ENCODE measurements at places on chromosomes 4 and X.
A peak's percentile ranks its signal among the peaks of the same experiment; 100 is the strongest.

DNA sequence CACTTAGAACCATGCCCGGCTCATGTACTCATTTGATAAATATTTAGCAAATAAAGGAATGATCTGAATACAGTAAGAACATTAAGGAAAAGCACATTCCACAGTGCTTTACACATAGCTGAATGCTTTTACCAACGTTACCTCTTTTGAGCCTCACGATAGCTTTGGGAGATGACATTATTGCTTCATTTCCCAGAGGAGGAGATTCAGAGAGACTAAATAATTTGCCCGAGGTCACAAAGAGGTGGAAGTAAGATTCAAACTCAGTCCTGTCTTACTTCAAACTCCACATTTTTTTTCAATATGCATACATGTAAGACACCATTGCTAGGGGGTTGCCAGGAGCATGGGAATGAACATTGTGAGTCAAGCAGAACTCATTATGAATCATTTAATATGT, 538.5 kb downstream of the BCOR start:
- H3K27me3 ChIP-seq: no peaks in the 10 kb centered on the region
- DNase-seq: no peak
- no peak overlapping the region for H3K4me3 ChIP-seq
- H3K4me1 ChIP-seq: peaks cover 3% of the 10 kb centered on the region
- H3K27ac ChIP-seq: no peak overlapping the region

GRCh38 chrX:88940904-88941303, 193.9 kb downstream of the CPXCR1 start:
- H3K4me1 ChIP-seq: no peaks in the 10 kb centered on the region
- no peak for DNase-seq
- no peaks in the 10 kb centered on the region for H3K27me3 ChIP-seq
- no peak overlapping the region for H3K27ac ChIP-seq
- H3K4me3 ChIP-seq: no peak overlapping the region

DNA sequence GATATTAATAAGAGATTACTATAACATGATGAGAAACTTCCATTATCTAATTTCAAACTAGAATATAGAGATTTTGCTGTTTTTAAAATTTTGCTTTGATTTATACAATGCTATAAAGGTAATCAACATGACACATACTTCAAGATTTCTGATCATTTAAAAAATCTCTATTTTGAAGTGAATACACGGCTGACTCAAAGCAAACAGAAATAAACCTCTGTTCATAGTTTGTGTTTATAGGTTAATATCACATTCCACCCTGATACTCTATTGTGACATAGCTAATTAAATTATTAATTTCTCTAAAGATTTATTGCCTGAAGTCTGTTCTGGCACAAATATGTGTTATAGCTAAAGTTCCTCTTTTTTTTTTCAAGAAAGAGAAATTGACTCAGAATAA, 349.2 kb downstream of the TLL1 start:
- H3K27ac ChIP-seq: no peak overlapping the region
- H3K4me1 ChIP-seq: no peaks in the 10 kb centered on the region
- no peaks in the 10 kb centered on the region for H3K27me3 ChIP-seq
- no peaks in the 10 kb centered on the region for H3K36me3 ChIP-seq
- H3K4me3 ChIP-seq: no peak overlapping the region
- DNase-seq: no peak

- H3K4me1 ChIP-seq: peaks cover 17% of the 10 kb centered on the region
- no peaks in the 10 kb centered on the region for H3K27me3 ChIP-seq
Measured at GRCh38 chr4:38017609-38018008, 57.4 kb downstream of the PTTG2 start.

- no peak for DNase-seq
- no peaks in the 10 kb centered on the region for H3K27me3 ChIP-seq
- no peaks in the 10 kb centered on the region for H3K36me3 ChIP-seq
- H3K4me1 ChIP-seq: no peaks in the 10 kb centered on the region
- no peak overlapping the region for H3K27ac ChIP-seq
Measured at GRCh38 chr4:35347276-35347675, 897.0 kb downstream of the ARAP2 start.

GRCh38 chrX:750263-750662, 119.7 kb downstream of the SHOX start:
- H3K27ac ChIP-seq: no peak overlapping the region
- H3K36me3 ChIP-seq: no peaks in the 10 kb centered on the region
- H3K4me1 ChIP-seq: no peaks in the 10 kb centered on the region
- no peak for DNase-seq
- H3K27me3 ChIP-seq: peaks cover 4% of the 10 kb centered on the region

DNA sequence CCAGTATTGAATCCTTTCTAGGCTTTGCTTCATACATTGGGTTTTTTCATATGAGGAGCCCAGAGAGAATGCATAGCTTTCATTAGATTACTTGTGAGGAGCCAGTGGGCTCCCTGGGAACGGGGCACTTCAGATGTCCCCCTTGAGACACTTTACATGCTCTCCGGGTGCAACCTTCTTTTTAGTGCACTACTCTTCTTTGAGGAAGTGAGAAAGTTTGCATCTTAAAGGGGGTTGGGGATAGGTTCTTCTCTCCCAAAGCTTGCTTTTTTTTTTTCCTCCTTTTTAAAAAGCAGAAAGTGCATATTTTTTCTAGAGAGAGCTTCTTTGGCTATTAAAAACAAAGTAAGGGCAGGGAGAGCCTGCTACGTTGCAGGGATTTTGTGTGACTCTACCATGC, 4.3 kb downstream of the HADH start:
- peak overlapping the region; percentile 12 for H3K4me3 ChIP-seq
- H3K4me1 ChIP-seq: peaks cover 40% of the 10 kb centered on the region
- H3K27ac ChIP-seq: no peak overlapping the region

- peaks cover 4% of the 10 kb centered on the region for H3K36me3 ChIP-seq
- peaks cover 19% of the 10 kb centered on the region for H3K4me1 ChIP-seq
- no peak overlapping the region for H3K4me3 ChIP-seq
- no peak for DNase-seq
- no peak overlapping the region for H3K27ac ChIP-seq
Measured at GRCh38 chr4:138192113-138192512, 50.0 kb downstream of the SLC7A11 start.

- no peaks in the 10 kb centered on the region for H3K27me3 ChIP-seq
- H3K36me3 ChIP-seq: no peaks in the 10 kb centered on the region
- no peak overlapping the region for H3K4me3 ChIP-seq
- DNase-seq: no peak
- H3K27ac ChIP-seq: no peak overlapping the region
Measured at GRCh38 chr4:89249716-89250361, 57.8 kb downstream of the GPRIN3 start.

- H3K27me3 ChIP-seq: no peaks in the 10 kb centered on the region
- no peak overlapping the region for H3K27ac ChIP-seq
- H3K4me3 ChIP-seq: peak overlapping the region; percentile 57
- peaks cover 50% of the 10 kb centered on the region for H3K4me1 ChIP-seq
- peaks cover 48% of the 10 kb centered on the region for H3K36me3 ChIP-seq
Measured at GRCh38 chr4:87120411-87121162, 99.8 kb downstream of the KLHL8 start.

DNA sequence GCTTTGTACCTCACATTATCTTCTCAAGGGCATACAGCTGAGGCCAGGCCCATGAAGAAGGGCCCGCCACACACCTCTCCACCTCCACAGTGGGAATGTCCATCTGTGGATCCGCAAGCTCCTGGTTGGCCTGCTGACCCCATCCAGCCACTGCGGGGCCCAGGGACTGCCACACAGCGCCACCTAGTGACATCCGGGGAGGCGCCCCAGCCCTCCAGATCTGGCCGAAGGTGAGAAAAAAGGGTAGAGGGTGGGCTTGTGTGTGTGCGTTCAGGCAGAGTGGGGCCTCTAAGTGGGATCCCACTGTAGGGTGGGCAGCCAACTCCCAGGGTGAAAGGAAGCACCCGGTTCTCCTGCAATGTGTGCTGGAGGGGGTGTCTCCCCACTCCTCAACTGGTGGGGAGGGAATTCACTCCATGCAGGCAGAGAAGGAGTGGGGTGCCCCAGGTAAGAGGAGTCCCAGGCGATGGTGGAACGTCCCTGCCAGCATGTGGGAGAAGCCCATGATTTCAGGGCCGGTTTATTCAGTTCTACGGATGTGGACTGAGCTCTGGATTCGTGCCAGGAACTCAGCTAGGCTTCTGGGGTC, 117.3 kb downstream of the ENPP6 start:
- H3K4me1 ChIP-seq: peaks cover 41% of the 10 kb centered on the region
- no peak for DNase-seq
- H3K4me3 ChIP-seq: no peak overlapping the region
- peaks cover 5% of the 10 kb centered on the region for H3K36me3 ChIP-seq

DNA sequence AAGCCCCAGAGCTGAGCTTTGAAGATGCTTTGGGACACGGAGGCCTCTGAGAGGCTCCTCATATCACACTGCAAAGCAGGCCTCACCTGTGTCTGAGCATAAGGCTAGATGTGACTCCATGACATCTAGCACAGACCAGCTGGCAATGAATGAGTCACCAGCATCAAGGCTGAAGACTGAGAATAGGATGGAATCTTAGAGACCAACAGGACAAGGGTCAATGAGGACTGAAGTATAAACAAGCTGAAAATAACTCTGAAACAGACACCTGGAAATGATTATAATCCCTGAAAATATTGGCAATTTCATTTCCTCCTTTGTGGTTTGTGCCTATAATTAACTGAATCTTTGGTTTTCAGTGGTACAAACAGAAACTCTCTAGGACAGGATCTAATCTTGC, 87.1 kb upstream of the PRPS1 start:
- DNase-seq: no peak
- peaks cover 3% of the 10 kb centered on the region for H3K27me3 ChIP-seq
- H3K4me3 ChIP-seq: no peak overlapping the region
- no peaks in the 10 kb centered on the region for H3K36me3 ChIP-seq

GRCh38 chr4:21002976-21003375, 302.7 kb downstream of the PACRGL start:
- no peaks in the 10 kb centered on the region for H3K27me3 ChIP-seq
- DNase-seq: no peak
- H3K27ac ChIP-seq: no peak overlapping the region
- no peak overlapping the region for H3K4me3 ChIP-seq

DNA sequence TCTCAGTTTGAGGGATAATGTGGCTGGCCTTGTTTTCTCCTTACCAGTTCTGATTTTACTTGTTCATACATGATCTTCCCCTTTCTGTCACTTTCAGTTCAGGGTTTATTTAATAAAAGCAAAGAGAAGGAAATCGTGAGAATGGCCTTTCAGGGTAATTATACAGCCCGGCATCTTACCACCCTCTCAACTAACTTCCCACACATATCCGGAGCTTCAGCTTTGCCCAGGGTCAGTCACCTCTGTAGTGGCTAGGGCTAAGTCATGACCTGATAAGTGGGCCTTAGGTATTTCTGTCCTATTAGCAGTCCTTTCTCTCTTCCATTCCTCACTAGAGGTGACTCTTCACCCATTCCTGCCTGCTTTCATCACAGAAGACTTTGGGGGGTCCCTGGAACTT, 15.8 kb downstream of the TRPC5 start:
- H3K4me1 ChIP-seq: no peaks in the 10 kb centered on the region
- H3K27ac ChIP-seq: no peak overlapping the region
- H3K36me3 ChIP-seq: no peaks in the 10 kb centered on the region
- no peak for DNase-seq

- no peak for DNase-seq
- H3K4me1 ChIP-seq: no peaks in the 10 kb centered on the region
- H3K27ac ChIP-seq: no peak overlapping the region
- no peaks in the 10 kb centered on the region for H3K36me3 ChIP-seq
- H3K4me3 ChIP-seq: no peak overlapping the region
Measured at GRCh38 chr4:189445613-189446012, 495.1 kb upstream of the FRG1 start.

DNA sequence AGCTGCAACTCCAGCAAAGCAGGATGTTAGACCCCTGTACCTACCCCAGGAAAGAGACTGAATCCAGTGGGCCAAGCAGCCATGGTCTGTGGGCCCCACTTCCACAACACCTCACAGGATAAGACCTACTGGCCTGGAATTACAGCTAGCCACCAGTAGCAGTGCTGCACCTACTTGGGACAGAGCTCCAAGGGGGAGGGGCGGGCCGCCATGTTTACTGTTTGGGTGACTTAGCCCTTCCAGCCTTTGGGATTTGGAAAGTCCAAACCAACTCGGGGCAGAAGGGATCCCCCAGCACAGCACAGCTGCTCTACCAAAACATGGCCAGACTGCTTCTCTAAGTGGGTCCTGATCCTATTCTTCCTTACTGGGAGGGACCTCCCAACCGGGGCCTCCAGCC, 9.1 kb upstream of the TMSB15B start:
- no peaks in the 10 kb centered on the region for H3K36me3 ChIP-seq
- H3K4me1 ChIP-seq: no peaks in the 10 kb centered on the region
- H3K4me3 ChIP-seq: no peak overlapping the region
- H3K27me3 ChIP-seq: no peaks in the 10 kb centered on the region
- no peak for DNase-seq
- H3K27ac ChIP-seq: no peak overlapping the region

GRCh38 chr4:56450342-56450741, 14.3 kb downstream of the PAICS start:
- H3K27ac ChIP-seq: no peak overlapping the region
- no peak for DNase-seq
- H3K4me3 ChIP-seq: no peak overlapping the region
- H3K27me3 ChIP-seq: no peaks in the 10 kb centered on the region
- no peaks in the 10 kb centered on the region for H3K4me1 ChIP-seq
- peaks cover 53% of the 10 kb centered on the region for H3K36me3 ChIP-seq

DNA sequence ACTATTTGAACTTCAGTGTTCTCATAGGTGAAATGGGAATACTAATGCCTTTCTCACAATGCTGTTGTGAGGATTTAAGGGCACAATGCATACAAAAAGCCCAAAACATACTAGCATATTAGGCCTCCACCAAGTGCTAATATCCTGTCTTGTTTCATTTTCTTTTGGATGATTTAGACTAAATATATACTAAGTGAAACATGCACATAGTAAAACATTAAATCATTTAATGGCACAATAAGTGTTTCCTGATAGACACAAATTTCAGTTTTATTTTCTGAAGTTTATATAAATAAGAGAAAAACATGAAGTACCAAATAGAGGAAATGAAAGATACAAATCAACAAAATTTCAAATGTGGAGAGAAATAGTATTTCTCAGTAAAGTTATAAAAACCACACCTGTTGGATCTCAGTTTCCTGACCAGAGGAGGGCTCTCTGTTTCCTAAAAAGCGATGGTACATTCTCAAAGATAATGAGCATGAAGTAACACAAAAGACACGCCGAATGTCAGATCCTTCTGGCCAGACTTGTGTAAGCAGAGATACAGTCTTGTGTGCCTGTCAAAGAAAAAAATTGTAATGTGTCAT, 25.1 kb downstream of the DDX60 start:
- H3K4me3 ChIP-seq: no peak overlapping the region
- DNase-seq: no peak

GRCh38 chr4:41611881-41612871, 74.2 kb downstream of the LIMCH1 start:
- peak overlapping the region; percentile 90 for H3K4me3 ChIP-seq
- H3K36me3 ChIP-seq: peaks cover 9% of the 10 kb centered on the region
- H3K4me1 ChIP-seq: peaks cover 44% of the 10 kb centered on the region
- no peak for DNase-seq

DNA sequence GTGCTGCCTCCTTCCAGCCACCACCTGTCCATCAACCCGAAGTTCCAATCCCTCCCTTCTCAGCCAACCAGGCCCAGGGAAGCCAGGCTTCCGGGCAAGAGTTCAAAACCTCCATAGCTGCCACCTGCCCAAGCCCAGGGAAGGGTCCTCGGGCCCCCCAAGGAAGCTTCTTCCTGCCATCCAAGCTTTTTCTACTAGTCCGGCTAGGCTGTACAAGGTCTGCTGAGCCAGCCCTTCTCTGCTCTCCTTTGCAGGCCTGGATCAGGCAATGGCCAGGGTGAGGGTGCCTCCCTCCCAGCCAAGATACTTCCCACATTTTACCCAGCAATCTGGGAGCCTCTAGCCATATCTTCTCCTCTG, 96.2 kb downstream of the PJA1 start:
- DNase-seq: no peak
- H3K4me3 ChIP-seq: no peak overlapping the region
- peaks cover 8% of the 10 kb centered on the region for H3K4me1 ChIP-seq
- no peak overlapping the region for H3K27ac ChIP-seq
- no peaks in the 10 kb centered on the region for H3K36me3 ChIP-seq

Measured in type B pancreatic cell (in vitro differentiated cells).